GM23248 (cell line): ENCODE measurements at places on chromosomes 3 and 15. TPM values are rescaled to one million over a fixed set of nuclear protein-coding genes. Genes with fewer than 3 reads are reported as not detected.

Gene CPLX3
- not detected in 2 replicates for total RNA-seq

Gene FETUB
- not detected in 2 replicates for total RNA-seq

Gene CLDN1
- total RNA-seq = 0.32 and 0.38 TPM in 2 replicates

Gene IGF1R
- total RNA-seq = 23.6 and 48.6 TPM in 2 replicates

DNA sequence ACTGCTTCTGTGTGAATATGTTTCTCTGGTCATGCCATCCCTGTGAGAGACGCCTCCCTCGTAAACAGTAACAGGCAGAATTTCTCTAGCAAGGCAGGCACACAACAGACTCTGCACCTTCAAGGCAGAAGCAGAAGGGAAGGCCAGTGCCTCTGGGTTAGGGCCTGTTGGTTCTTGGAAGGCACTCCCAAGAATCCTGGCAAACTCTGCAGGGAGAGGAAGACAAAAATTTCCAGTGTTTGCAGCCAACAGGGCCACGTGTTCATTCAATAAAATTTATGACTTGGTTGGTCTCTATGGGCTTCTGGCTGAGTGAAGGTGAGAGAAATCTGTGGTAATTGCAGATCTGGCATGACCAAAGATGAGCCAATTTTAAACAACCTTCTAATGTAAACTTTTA, 39.3 kb downstream of the NFKBIZ start:
- no peak for DNase-seq

GRCh38 chr3:158105119-158105709, 1.0 kb downstream of the SHOX2 start:
- peak; percentile 88 for DNase-seq

GRCh38 chr3:32180141-32180784, 58.2 kb upstream of the CMTM8 start:
- DNase-seq = no peak

- peak; percentile 94 for DNase-seq
Measured at GRCh38 chr15:100687582-100688141, 85.3 kb downstream of the ASB7 start.

DNA sequence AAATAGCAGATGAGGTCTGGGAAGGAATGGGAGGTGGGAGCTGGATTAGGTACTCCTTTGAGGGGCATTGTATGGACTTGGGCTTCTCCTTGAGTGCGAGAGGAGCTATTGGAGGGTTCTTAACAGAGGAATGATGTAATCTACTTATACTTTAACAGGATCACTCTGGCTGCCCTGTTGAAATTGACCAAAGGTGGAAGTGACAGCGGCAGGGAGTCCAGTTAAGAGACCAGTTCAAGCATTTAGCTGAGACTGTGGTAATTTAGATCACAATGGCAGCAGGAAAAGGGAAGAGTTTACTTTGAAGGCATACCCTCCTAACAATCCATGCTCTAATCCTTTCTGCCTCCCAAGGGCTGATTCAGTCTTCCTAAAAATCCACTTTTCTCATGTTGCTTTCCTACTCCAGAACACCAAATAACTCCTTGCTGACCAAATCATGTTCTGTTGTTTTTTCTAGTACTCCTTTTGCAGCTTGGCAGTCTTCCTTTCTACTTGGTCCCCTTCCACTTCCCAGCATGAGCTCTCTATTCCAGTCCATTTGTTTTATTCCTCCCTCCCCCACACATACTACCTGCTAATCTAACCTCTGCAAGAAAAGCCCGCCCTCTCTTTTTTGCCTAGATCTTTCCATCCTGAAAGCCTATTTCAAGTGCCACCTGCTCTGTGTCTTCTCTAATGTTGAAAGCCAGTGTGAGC, 139.4 kb downstream of the NECTIN3 start:
- no peak for DNase-seq
